ENCODE measurements at places on chromosomes 1 and 21.

DNA sequence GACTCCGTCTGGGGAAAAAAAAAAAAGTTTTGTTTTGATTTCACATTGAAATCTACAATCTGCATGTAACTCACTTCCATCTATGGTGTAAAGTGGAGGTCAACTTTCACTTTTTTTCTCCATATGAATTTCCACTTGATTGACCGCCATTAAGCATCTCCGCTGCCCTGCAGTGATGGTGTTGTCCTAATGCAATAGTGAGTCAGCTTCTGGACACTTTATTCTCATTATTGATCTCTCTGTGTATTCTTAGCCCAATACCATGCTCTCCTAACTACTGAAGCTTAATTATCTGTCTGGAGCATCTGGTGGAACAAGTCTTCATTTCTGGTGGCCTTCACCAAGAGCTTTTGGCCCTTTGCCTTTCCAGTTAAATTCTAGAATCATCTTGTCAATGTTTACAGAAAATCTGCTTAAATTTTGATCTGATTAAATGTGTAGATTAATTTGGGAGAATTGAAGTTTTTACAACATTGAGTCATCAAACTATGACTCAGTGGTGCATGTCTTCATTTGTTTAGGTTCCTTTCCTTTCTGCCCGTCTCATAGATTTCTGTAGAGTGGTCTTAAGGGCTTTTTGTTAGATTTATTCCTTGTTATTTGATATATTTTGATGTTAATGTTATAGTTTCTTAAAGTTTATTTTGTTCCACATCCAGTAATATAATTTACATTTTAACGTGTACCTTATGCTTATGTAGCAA is 181.5 kb downstream of the PRDM2 start:
- no peak for DNase-seq

DNA sequence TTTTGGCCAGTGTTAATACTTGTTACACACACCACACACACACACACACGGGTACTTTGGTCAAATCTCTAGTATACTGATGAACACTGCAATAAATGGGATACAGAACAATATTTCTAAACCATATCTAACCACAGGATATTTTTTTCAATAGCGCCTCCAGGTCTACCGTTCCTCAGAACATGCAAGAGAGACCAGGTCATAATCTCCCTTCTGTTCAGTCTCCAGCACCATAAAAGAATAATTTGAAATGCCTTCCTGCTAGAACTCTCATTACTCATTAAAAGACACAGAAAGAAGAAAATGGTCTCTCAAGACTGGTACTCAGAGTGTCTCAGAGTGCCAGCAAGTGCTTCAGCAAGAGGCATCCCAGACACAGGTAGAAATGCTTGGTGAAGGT is 11.5 kb upstream of the SLC44A3 start:
- DNase-seq = no peak

DNA sequence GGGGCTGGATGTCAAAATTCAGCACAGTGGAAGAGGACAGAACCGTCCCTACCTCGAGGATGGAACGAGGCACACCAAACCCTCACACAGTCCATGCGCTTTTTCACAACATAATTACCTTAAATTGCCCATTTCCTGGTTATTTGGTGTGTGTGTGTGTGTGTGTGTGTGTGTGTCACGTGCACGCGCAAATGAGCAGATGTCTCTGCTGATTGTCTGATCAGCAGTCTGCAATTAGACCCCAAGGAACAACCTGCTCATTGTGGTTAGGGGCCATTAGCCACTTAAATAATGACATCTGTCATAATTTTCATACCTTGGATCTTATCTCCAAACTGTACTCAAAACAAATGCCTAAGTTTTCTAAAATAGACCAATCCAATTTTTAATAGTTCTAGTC is 23.2 kb downstream of the AVPR1B start:
- no peak for DNase-seq

- no peak for DNase-seq
Observed at GRCh38 chr1:22143065-22144033, at the start of gene WNT4. Gene WNT4, minus strand, starts transcription at chr1:22143097. Its CDS starts 175 bp downstream, at chr1:22142922.

GRCh38 chr21:42172596-42173483 is 46.1 kb upstream of the ABCG1 start:
- DNase-seq = no peak

GRCh38 chr1:110144366-110144765 is 5.9 kb upstream of the SLC6A17 start:
- no peak for DNase-seq

DNA sequence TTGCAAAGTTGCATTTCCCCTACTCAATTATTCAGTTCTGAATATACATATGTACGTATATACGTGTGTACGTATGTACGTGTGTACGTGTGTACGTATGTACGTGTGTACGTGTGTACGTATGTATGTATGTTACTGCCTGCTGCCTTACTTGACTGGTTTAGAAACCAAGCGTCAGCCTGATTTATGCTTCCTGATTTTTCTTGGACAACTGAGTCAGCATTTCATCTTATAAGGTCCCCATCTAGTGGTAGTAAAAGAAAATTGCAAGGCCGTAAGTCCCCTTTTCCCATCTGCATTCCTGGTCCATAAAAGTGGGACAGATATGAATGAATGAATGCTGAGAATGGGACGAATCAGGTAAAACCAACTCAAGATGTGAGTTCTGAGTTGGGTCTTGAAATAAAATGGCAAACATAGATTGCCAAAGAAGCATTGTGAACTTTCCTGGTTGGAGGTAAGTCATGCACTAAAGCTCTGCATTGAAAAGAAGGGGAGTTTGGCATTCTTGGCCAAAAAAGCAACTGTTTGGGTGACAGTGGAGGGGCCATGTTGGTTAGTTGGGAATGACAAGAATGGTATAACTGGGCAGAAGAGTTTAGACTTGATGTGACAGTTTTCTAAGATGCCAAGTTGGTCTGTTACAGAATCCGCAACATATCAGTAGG is 76.4 kb upstream of the DNAH14 start:
- DNase-seq = peak; percentile 35

- peak; percentile 83 for DNase-seq
Observed at GRCh38 chr1:167524651-167525050, 6.3 kb upstream of the CD247 start.

DNA sequence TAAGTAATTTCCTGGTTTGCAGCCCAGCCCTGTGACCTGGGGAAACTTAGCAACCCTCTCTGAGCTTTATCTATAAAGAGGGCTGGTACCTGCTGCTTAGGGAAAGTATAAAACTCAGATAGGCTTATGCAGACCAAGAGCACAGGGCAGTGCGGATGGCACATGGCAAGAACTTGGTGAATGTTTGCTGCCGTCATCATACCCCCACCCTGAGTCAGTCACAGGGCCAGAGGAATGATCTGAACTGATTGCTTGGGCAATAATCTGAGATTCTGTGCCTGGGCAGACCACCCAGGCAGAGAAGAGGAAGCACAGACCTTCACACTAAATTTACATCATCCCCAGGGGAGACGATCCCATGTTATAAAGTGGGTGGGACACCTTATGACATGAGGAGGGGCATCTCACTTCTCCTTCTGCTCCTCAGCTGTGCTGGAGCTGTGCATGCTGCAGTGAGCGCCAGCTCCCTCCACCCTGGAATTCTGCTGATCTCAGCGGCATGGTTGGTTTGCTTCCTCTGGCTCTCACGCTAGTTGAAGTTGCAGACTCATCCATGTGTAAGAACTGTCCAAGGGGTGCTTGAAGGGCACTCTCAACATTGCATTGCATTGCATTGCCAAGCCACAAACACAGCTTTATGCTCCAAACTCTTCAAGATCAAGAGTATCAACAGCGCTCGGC is 197.1 kb downstream of the AJAP1 start:
- no peak for DNase-seq

DNA sequence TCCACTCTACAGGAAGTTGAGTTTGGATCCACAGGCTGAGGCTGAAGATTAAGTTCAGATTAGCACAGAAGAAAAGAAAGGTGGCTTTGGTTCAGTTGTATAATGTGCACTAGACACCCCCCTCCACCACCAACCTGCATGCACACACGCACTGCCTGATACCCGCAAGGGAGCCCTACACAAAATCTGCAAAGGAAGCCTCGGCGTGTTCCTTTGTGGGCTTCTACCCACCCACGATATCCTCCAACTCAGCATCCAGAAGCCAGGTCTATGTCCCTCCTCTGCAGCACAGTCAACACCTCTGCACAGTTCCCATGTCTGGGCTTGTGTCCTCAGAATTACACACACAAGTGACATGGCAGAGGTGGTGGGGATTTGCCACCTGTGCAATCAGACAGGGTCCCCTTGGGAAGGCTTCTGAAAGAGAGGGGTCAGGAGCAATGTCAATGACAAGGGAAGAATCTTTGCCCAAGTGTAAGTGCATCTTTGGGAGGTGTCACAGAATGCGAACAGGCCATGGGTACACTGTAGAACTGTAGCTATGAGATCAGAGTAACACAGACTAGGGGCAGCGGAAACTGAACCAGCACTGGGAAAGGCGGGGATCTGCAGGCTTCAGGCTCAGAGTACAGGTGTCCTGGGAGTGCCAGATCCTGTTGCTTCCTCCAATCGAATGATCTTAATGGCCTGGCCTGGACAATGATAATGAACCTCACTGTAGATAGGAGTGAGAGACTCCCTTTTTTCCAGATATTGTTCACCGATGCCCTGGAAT is 148.6 kb upstream of the ETV3 start:
- DNase-seq = no peak

- DNase-seq = no peak
Observed at GRCh38 chr1:236753964-236754363, 41.1 kb upstream of the MTR start.

DNA sequence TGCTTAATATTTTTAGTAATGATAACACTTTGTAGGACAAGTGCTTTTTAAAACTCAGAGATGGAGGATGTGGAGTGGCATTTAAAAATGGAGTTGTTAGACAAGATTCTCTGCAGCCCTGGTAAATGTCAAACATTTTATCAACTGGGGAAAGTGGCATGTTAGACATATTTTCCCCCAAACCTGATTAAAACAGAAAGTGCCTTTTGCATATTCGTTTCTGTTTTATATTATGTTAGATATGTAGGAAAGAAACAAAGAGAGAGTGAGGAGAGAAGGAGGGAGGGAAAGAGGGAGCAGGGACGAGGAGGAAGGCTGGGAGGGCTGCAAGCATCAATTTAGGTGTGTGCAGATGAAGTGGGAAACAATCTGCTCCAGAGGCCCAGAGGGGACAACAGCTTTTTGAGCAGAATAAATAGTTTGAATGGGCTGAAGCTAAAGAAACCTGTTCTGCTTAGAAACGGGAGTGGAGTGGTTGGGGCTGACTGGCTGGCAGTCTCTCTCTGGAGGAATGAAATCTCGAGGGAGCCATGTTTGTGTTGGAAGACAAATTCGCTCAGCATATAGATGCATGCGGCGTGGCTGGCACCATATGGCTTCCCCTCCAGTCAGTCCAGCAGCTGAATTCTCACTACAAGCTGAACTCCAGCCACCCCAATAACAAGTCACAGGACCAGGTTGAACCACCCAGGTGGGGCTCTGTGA is 502.2 kb downstream of the AJAP1 start:
- no peak for DNase-seq

DNA sequence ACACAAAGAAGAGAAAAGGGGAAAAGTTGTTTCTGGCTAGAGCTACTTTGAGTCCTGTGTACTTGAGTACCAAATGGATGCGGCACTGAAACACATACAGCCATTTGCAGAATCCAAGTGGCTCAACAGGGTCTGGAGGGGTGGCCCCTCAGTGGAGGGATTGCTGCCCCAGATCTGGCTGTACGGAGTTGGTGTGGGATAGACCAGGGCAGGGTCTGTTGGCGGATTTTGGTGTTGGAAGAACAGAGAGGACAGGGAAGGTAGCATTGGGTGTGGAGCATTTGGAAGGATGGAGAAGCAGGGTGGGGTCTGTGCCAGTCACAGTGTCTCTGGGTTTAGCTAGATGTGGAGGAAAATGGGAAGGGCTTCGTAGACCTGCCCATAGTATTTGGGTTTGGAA is 220.5 kb downstream of the CAMTA1 start:
- DNase-seq = no peak

DNA sequence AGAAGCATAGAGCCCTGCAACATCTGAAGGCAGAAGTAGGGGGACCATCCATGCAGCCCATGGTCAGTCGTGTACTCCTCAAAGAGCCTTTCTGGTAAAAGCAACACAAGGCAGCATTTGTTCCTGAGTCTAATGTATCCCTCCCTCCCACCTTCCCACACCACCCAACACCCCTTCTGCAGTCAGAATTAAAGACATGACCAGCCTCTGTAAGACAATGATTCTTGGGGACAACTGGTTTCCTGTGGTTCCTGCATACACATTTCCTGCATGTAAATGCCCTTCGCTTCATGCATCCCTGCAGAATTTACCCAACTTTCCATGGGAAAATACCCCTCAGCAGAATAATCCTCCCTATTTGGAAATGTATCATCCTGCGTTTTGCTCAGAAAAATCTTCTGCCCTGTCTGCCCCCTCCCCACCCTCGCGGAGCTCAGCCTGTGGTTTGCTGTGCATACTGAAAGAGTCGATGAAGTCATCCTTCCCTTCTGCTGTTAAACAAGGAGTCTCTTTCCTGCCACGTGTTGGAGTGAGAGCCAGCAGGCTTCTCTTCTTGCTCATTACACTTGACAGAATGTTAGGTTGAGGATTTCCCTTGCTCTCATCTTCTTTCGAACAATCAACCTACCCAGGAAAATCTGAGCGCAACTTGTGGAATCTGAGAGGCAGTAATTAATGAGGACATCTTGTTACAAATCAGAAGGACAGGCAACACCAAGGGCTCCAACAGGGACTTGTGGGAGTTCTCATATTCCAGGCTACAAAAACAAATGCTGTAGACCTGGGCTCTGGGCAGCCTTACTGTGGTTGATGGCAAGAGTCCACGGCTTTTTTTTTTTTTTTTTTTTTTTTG is 4.7 kb downstream of the TNN start:
- DNase-seq = peak; percentile 7

DNA sequence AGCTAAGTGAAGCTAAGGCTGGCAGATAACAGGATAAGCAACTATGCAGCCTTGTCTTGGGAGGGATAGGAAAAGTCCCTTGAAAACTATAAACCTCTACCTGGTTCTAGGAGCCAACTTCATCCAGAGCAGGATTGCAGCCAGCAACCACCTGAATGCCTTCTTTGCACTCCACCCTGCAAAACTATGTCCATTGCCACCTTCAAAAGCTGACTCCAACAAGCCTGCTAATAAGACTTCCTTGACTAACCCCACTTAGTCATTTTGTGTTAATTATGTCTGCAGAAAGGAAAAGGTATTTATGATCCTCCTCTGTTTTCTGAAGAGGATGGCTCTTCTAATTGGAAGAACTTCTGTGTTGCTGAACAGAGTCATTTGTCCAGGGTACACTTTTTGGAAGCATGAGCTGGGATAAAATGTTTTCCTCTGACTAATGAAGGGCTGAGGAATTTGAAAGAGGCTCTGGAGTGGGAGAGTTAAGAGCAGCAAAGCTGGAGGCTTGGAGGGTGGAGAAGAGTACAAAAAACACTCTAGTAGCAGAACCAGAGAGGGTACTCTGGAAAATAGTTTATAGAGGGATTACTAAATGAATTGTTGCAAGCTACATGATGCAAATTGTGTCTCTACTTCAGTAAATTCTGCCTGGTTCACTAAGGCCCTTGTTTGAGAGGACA is 9.6 kb upstream of the RIMKLA start:
- no peak for DNase-seq
